ENCODE measurements at places on chromosomes 6 and 20.

DNA sequence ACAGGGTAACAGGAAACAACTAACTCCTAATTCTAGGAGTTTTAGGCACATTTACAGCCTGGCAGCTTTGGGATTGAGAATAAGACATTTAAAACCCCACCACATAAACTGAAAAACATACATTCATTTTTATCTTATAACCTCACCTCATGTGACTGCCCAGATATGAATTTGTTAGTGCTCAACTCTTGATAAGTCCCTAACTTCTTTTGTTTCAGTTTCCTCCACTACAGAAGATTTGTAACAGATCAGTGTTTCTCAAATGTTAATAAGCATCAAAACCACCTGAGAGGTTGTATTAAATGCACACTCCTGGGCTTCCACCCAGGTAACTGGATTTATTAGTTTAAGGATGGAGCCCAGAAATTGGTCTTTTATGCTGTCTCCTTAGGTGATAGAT lies 190.1 kb upstream of the ARID1B start:
- no peak for DNase-seq

DNA sequence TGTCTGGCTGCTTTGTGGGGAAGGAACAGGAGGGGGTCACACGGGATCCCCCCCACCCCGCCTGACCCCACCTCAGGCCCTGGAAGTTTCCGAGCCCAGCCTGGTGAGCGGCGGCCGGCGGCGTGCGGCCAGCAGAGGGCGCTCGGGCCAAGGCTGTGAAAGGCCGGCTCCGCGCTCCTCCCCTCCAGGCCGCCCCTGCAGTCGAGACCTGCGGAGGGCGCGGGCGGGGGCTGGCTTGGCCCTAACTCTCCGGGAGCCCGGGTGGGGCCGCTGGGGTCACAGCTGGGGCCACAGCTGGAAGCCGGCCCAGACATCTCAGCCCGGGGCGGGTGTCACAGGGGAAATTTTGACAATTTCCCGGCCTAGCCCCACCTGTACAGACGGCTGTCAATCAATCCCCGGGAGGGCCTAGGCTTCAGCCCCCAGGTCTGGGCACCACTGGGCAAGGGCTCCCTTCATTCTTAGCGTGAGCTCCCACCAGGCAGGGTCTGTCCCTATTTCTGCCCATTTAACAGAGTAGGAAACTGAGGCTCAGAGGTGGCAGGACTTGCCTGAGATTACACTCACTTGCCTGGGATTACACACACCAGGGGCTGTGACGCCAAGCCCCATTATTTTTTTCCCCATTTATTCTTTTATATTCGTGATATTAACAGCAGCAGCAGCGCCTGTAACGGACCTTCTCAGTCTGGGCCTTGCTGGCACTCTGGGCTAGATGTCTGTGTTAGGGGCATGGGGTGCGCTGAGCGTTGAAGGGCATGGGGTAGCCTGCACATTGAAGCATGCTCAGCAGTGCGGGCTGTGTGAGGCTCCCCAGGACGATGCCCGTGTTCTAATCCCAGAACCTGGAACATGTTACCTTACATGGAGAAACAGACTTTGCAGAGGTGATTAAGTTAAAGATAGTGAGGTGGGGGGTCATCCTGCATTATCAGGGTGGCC lies 23.0 kb downstream of the ZBP1 start:
- peak; percentile 48 for DNase-seq

- DNase-seq, result no peak
Measured at GRCh38 chr6:70857387-70858077, 99.3 kb downstream of the B3GAT2 start.

DNA sequence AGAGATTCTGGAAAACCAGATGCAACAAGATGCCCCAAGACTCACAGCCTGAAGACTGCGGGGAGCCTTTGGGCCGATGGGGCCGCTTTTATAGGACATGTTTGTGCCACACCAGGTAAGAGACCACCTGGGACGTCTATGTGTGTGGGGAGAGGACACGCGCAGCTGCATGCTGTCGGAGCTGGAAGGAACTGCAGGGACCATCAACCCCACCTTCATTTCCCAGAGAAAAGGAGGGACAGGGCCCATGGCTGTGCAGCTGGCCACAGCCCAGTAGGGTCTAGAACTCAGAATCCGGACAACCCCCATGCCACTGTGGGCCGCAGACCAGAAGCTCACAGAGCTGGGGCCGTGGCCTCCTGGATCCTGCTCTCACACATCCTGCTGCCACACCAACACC lies 100.3 kb upstream of the MPC1 start:
- DNase-seq, result no peak

DNA sequence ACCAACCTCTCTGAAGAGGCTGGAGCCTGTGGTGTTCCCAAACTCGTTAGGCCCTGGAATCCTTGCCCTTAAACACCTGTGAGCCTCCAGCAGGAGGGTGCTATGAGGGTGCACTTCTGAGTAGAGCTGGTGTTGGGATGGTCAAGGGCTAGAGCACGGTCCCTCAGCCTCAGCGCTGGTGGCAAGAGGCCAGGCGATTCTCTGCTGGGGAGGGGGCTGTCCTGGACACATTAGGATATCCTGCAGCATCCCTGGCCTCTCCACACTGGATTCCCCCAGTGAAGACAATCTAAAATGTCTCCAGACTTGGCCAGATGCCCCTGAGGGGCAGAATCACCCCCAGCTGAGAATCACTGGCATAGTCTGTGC lies 157.8 kb downstream of the SYCP2 start:
- DNase-seq, result no peak

GRCh38 chr6:48563433-48563832 lies 452.4 kb upstream of the PTCHD4 start:
- DNase-seq, result no peak

DNA sequence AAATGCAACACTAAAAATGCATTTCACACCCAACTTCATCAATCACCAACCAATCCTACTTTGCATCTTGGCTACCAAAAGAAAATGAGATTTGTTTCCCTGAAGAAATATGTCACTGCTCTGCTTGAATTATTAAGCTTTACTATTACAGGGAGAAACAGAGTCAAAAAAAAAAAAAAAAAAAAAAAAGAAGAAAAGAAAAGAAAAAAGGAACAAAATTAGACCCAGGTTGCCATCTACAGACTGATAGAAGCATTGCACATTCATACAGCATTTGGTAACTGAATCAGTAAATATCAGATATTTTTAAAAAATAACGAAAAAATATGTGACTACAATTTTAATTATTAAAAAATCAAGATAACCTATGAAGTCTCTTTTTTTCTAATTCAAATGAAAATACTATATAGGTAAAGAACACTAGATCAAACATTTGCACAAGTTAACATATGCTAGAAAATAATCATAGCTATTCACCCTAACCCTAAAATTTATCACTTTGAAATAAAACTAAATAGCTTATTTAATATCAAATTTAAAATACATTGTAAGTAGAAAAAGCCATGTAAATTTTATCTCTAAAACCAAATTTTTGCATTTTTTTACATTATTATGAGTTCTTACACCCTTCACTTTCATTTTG lies 83.3 kb downstream of the DCDC2 start:
- DNase-seq, result no peak

- no peak for DNase-seq
Measured at GRCh38 chr6:85676086-85676729, 33.5 kb upstream of the SYNCRIP start.

GRCh38 chr20:38173237-38174156 lies 8.4 kb upstream of the TGM2 start:
- no peak for DNase-seq

- DNase-seq, result no peak
Measured at GRCh38 chr6:39685489-39685826, 39.8 kb downstream of the KIF6 start.

GRCh38 chr6:153727885-153728284 lies 311.2 kb upstream of the OPRM1 start:
- no peak for DNase-seq

- no peak for DNase-seq
Measured at GRCh38 chr6:81166770-81167169, 585.7 kb downstream of the TENT5A start.

DNA sequence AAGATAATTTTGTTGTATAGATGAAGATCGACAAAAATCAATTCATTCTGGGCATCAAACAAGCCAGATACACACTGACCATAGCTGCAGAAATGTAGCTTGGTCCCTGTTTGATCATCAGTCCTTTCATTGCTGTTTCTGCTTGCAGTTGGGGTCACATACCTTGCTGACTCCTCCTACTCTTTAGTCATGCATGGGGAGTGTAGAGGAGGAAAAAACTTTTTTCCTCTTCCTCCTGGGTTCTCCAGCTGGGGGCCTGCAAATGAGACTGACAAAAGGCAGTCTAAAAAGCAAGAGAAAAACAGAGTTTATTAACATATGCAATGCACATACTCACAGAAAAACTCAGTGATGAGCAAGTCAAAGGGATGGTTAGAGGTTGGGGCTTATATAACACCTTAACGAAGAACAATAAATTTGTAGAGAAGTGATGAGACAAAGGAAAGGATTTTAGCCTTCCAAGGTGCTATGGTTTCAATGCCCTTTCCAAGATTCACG lies 105.8 kb downstream of the QRSL1 start:
- no peak for DNase-seq
